ENCODE measurements at places on chromosomes 1 and 21.

DNA sequence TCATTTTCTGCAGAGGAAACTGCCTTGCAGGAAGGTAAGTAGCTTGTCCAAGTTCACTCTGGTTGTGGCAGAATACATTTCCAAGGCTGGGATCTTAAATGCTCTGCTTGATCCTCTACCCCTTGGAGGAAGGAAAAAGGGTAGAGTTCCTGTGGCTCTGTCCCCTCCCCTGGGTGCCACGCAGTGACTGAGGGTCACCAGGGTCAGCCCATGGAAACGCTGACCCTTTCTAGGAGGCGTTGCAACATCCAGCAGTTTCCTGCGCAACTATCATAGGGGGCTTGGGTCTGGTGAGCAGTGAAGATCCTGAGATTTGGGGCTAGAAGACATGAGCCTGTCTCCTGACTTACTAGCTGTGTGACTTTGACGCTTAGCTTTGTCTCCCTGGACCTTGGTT is 29.4 kb upstream of the EPS8L3 start:
- no peak for DNase-seq

DNA sequence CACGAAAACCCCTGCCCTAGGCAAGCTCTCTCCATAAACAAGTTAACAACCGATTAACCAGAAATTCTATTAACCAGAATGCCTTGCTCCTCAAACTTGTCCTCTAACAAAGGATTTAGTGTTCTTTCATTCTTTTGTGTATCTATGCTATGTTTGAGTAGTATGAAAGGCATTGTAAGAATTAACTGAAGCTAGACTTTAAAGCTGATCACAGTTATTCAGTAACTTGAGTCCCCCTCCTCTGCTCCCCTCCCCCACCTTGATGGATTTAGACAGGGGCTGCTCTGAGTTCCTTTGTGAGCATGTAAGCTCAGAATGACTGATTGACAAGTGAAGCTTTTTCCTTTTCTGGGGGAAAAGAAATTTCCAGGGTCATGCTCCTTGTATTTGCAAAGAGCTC is 257.6 kb downstream of the TTLL7 start:
- no peak for DNase-seq

DNA sequence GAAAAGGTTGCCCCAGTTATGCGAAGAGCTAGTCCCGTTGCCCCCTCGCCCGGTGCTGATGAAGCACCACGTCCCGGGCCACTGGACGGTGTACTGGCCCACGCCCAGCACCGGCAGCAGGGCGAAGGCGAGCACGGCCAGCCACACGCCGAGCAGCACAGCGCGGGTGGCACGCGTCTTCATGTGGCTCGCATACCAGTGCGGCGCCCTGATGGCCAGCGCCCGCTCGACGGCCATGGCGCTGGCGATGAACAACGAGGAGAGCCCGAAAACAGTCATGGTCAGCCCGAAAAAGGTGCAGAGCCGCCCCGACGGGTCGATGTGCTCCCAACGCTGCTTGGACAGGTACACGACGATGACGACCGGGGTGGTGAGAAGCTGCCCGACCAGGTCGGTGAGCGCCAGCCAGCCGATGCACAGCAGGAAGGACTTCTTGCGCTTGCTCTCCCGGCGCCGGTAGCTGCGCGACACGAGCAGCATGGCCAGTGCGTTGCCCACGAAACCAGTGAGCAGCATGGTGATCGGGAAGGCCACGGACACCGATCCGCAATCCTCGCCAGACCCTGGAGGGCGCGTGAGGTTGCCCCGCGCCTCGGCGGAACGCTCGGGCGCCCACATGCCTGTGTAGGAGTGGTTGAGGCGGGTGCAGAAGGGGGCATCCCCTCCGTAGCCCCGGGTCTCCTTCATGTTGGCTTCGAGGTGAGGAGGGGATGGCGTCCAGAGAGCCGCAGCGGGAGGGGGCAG is 553 bp downstream of the PTGER3 start:
- DNase-seq, result peak; percentile 89

GRCh38 chr1:10669570-10669969 is 126.9 kb downstream of the CASZ1 start:
- no peak for DNase-seq

GRCh38 chr1:168386949-168387586 is 106.4 kb downstream of the TBX19 start:
- peak; percentile 96 for DNase-seq

DNA sequence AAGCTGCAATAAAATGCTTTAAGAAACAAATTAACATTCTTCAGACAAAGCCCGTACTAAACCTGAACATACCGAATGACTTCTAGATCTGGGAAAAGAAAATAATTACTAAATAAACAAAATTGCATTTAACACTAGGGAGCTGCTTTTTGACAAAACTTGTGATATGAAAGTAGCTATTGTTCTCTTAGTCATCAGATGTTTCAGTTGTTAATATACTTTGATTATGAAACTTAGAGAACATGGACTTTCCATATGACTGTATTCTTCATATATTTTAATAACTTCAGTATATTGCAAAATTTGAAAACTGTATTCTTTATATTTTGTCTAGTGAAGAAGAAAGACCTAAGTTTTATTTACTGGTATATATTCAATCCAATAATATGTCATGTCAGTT is 1262.1 kb downstream of the NCAM2 start:
- DNase-seq, result no peak

DNA sequence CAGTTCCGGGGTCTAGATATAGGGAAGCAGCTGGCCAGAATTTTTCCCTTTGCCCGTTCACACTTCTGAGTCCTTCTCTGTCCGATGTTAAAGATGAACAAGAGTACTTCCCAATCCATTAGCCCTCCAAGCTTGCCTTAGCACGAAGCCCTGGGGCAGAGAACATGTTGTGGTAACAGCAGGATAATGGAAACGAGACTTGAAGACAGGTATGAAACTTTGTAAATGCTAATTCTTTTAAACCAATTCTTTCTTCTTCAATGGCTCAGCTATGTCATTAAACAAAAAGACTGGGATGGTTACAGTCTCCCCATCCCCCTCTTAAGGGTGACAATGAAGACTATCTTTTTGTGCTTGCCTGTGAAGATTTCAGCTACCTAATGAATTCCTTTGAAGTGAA is 218.5 kb downstream of the PLA2G4A start:
- no peak for DNase-seq

DNA sequence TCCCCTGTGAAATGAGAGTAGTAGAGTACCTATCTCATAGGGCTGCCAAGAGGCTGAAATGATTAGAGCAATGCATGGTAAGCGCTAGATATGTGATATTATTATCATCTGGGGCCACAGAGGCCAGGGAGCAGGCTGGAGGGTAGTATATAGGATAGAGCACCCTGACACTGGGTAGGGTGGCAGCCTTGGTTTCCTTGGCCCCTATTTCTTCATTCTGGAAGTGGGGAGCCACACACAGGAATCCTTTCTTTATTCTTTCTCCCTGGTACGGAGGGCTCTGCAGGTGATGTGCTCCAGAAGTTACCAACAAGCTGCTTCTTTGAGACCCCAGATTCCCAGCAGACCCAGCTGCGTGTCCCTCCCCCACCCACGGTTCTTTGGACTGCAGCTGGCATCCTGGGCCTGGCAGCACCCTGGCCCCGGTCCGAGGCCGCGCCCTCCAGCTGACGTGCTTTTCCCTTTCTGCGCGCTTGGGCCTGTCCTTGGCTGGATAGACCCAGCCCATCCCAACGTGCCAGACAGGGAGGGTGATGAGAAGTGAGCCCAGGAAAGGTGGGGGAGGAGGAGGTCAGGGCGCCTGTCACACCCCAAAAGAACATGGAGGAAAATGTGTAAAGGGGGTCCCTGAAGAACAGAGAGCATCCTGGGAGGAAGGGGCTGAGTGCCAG is 18.2 kb downstream of the INAVA start:
- no peak for DNase-seq

- peak; percentile 55 for DNase-seq
Measured at GRCh38 chr1:113976609-113977278, 2.5 kb upstream of the OLFML3 start.

DNA sequence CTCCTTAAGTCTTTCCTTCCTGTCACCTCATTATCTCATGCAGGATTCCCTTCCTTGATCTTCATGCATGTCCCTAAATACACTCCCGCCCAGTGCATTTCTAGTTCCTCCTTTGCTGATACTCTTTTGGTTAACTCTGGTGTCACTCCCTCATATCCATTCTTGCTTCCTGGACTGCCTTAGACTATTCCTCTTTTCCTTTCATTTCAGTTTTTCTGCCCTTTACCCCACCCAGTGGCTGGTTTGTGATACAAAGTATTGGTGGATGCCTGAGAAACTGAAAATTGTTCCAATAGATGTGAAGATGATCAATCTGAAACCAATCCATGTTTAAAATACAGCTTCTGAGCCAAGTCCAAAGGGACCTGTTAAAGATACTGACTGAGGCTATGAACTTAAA is 553.8 kb upstream of the CAMK1G start:
- peak; percentile 76 for DNase-seq

DNA sequence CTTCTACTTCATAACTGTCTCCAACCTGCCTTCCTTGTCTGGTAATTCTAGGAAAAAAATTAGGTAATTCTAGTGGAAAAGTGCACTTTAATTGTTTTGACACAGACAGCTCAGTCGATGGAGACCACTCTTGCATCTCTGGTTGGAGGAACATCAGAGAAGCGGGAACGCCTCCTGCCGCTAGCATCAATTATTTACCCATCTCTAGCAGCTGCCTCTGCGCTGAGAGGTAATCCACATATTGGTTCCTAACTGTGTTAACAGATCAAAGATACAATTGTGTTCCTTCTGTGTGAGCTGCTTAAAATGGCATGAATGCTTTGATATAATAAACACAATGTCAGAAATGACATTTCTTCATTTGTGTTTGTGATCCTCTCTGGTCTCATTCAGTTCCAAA is 33.3 kb downstream of the C2CD2 start:
- no peak for DNase-seq

DNA sequence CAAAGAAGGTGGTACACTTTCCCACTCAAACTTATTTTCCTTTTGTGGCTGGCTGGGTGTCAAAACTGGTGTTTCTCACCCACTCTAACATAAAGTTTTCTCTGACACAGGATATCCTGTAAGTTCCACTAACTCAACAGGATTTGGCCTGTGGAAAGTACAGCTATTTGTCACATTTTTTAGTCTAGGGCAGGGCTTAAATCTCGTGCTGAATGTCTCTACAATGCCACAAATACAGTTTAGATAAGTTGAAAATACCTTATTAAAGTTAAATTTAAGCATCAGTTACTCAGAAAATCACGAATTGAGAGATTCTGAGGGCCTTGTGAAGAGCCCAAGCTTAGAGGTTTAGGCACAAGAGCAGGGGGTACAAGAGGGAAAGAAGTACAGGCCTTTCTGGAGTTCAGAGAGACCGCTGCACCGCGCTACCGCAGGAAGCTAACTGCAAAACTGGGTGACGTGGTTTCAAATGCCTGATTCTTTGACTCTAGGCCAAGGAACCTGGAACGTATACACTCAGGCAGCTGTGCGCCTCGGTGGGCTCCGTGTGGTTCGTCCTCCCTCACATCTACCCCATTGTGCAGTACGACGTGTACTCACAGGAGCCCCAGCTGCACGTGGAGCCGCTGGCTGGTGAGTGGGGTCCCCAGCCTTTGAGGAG is 23.4 kb upstream of the PWP2 start:
- DNase-seq, result no peak

GRCh38 chr1:52238887-52239707 is 97.2 kb downstream of the ZFYVE9 start:
- no peak for DNase-seq

DNA sequence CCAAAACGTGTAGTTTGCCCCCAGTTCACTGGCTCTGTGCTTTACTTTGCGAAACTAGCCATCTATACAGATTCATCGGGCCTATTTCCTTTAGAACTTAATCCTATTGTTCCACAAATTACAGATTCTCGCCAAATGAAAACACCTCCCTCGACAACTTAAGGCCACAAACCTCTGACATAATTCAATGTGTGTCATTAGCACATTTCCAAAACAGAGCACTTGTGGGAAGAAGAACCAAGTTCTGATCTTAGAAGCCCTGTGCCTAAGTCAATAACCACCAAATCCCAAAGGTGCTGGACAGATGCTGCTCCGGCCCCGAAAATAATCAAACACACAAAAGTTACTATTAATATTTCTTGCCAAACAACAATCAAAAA is 93.9 kb downstream of the SLC45A1 start:
- no peak for DNase-seq

- DNase-seq, result no peak
Measured at GRCh38 chr1:10664251-10664650, 132.2 kb downstream of the CASZ1 start.

All from DMS53 (cell line).